Smooth muscle cell of the brain vasculature (primary cell): ENCODE measurements at places on chromosomes 12 and 14.

- DNase-seq, result peak; percentile 6
These were observed 48.3 kb upstream of the KCNMB4 start for GRCh38 chr12:70317781-70318180.

DNA sequence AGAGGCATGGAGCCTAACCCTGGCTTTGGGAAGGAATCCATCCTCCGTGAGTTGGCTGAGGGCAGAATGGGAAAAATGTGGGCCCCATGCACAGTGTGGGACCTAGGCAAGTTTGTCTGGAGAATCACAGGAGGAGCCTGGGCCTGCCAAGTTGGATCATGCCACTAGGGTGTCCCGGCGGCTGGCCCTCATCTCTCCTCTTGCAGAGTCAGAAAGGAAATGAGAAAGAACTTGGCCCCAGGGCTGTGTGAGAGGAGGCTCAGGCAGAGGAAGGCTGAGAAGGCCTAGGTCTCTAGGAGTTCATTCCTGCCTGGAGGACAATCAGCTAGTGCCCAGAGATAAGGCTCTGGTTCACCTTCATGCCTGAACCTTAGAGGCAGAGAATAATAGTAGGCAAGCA is 2.5 kb upstream of the ESRRB start:
- DNase-seq, result no peak

GRCh38 chr14:90614696-90615516 is 201.3 kb downstream of the TTC7B start:
- no peak for DNase-seq

DNA sequence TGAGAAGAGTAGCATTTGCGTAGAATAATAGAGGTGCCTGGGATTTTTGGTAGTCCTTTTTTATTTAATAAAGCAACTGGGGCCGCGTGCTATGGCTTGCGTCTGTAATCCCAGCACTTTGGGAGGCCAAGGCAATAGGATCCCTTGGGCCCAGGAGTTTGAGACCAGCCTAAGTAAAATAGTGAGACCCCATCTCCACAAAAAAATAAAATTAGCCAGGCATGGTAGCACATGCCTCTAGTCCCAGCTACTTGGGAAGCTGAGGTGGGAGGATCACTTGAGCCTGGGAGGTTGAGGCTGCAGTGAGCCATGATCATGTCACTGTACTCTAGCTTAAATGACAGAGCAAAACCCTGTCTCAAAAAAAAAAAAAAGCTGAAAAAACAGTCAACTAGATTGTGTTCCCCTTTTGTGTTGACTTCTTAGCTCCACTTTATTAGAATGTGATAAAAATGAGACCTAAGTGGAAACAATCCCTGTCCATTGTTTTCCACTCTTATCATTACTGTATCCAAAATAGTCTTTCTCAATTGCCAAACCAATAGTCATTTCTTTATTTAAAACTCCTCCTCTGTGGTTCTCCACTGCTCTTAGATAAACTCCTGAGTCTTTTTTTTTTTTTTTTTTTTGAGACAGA is 7.4 kb downstream of the PRKCH start:
- DNase-seq, result no peak

DNA sequence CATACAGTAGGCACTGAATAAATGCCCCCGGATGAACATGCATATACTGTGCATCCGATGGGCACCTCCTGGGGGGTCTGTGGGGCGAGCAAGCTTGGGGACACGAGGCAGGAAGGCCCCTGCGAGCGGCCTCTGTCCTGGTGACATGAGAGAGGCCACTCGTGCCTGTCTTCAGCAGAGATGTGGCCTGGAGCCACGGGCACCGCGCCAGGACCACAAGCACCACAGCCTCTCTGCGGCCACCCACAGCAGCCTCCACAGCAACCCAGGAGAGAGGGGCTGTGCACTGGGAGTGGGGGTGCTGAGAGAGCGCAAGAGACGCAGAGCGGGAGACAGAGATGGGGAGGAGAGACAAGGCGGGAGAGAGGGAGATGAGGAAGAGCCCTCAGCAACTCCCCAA is 118.5 kb downstream of the RFLNA start:
- no peak for DNase-seq
